ENCODE measurements at places on chromosomes 11 and 22.

DNA sequence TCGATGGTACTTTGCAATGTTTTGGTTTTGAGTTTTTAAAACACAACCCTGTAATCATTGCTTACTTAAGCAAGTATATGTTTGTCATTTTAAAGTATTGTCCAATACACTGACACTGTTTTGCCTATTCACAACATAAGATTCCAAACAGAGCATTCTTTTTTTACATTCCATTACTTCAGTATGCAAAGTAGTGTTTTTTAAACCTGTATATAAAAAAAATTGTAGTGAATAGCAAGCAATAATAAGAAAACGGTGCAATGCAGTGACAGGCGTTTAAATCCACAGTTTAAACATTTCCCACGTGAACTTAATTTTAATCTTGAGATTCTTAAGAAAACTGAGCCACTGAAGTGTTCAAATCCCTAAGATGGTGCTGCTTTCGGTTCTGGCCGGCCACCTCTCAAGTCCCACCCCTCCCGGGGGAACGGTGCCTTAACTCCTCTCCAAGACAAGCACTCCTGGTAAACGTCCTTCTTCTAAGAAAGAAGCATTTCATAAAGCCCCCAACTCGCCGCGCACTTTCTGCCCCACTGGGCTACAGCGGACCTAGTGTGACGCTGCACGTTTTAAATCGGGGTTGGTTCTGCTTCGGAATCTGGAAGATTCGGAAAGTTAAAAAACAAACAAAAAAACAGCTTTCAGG, 2.9 kb downstream of the PGR start:
- DNase-seq: no peak

- DNase-seq: no peak
Measured at GRCh38 chr22:40198733-40199132, 21.0 kb downstream of the TNRC6B start.

DNA sequence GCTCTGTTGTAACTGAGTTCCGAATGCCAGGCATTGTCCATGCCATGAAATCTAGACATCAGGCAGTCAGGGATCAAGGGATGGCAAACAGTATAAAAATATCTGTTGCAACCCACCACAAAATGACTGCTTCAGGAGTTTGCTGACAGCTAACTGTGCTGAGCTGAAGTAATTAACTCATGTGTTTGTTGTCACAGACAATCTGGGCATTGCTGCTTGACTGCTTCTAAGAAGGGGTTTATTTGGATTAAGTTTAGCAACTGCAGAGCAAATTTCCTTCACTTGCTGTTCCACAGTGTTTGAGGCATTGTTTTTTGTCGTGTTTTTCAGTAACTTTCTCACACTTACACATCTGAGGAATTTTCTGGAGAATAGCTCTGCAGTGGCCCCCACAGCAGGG, 30.4 kb downstream of the BSX start:
- DNase-seq: no peak

- DNase-seq: no peak
Measured at GRCh38 chr11:134205729-134206128, 18.0 kb downstream of the NCAPD3 start.

- DNase-seq: no peak
Measured at GRCh38 chr11:57047610-57048009, 58.9 kb downstream of the OR5AK2 start.

DNA sequence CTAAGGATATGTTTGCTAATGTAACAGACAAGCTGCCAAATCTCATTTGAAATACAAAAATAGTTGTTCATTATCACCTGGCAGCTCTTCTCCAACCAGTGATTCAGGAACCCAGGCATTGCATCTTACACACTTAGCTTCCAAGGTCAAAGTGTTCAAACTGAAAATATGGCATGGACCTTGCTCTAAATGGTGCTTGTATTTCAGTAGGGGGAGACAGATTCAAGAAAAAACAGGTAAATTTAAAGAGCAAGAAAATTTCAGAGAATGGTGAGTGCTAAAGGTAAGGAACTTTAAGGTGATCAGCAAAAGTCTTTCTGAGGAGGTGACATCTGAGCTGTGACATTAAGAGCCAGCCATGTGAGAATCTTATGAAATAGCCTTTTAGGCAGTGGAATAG, 82.8 kb upstream of the E2F8 start:
- DNase-seq: no peak

DNA sequence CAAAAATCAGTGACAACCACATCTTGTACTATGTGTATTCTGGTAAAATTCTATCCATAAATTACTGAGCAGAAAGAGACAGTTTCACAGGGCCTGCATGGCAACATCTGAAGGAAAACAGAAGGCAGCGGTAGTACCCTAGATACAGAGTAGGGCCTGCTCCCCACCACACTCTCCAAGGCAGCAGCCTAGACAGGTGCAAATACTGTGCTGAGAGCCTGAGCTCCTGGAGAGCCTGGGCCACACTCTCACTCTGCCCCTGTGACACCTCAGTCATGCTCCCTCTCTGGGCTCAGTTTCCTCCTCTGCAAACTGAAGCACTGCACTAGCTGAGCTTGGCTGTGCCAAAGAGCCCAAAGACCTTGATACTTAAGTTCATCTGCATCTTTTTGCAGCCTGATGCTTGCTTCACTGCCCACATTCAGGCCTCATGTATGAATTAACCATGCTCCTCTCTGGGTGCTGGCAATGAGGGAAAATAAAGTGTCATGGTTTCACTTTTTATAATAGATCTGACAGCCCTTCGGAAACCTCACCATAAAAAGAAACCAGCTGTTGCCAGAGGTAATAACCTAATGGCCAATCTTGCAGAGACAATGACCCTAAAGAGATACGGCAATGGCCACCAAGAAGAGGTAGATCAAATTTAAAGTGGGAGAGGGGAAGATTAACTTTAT, 104.7 kb downstream of the PLEKHA7 start:
- no peak for DNase-seq

- DNase-seq: no peak
Measured at GRCh38 chr22:49352361-49353169, 475.1 kb downstream of the BRD1 start.
